ENCODE measurements at places on chromosomes 5 and 9. TPM values are rescaled to one million over a fixed set of nuclear protein-coding genes. Genes with fewer than 3 reads are reported as not detected.

KCTD16 gene
- 3.9 TPM for total RNA-seq

- no peak for DNase-seq
Measured at GRCh38 chr9:113537229-113537810, 73.8 kb downstream of the RGS3 start.

RETREG1 gene
- total RNA-seq: 7.8 TPM

GRCh38 chr5:131899686-131900085, 45.8 kb downstream of the MEIKIN start:
- DNase-seq: no peak

DNA sequence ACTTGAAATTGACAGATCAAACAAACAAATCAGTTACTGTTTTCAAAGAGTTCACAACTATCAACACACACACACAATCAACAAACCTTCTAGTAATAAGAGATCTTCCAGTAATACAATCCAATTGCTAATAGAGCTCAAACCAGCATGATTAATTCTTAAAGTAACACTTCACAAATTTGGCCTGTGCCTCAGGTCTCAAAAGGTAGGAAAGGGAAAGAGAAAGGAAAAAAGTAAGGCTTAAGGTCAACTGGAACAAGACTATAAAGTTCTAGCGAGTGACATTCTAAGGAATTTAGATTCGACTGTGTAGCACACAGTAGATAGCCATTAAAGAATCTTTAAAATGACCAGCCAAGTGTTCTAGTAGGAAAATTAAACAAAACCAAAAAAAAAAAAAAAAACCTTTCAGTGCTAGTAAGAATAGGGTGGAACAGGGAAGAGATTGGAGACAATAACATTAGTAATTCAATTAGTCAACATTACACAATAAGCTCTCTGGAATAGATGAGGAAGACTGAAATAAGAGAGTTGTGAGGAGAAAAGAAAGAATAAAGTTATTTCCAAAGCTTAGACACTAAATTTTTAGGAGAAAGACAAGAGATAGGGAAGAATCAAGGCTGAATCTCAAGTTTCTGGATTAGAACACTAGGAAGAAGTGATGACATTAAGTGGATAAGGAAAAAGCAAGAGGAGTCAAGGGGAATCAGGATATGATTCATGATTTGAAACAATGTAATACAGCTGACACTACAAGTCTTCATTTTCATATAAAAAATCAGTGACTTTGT, 86.1 kb downstream of the FBXL17 start:
- no peak for DNase-seq

MYMK gene
- total RNA-seq: not detected

DNA sequence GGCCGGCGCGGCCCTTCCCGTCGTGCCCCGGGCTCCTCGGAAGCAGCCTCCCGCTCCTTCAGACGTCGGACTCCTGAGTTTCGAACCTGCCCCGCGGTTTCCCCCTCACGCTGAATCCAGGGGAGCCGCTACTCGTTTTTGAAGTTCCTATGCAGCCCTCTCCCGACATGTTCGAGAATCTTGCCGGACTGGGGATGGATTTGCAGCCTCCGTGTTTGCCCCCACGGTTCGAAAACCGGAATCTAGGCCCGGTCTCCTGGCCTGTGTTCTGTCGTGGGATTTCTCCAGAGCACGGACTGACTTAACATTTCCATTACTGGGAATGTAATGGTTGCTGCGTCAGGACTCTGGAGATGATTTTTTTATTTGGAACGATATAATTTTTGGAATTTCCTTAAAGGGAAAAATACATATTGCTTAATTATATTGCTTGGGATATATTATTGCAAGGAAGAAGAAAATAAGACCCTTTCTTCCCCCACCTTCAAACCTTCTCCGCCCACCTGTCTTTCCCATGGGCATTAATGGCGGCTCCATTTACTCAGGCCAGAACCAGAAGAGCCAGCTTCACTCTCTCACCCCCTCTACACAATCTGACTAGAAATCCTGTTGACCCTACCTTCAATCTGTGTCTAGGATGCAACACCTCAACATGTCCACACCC, 8.5 kb upstream of the MGAT1 start:
- no peak for DNase-seq

PCDHAC1 gene
- total RNA-seq: 10.1 TPM

MCTP1 gene
- 9.1 TPM for total RNA-seq

GRCh38 chr5:96330530-96331140, 102.4 kb downstream of the PCSK1 start:
- no peak for DNase-seq

- no peak for DNase-seq
Measured at GRCh38 chr5:126490167-126490940, 67.1 kb downstream of the GRAMD2B start.

CMYA5 gene
- total RNA-seq: 6.7 TPM

GRCh38 chr5:31007672-31008071, 185.8 kb upstream of the CDH6 start:
- DNase-seq: no peak

GRCh38 chr5:50352382-50352781, 88.7 kb downstream of the EMB start:
- no peak for DNase-seq

FAM200C gene
- total RNA-seq: 5.8 TPM

FRMPD1 gene
- 0.50 TPM for total RNA-seq

- DNase-seq: no peak
Measured at GRCh38 chr5:158925314-158925713, 174.4 kb downstream of the EBF1 start.

RANBP6 gene
- total RNA-seq: 20.5 TPM

Measured in mesothelial cell of epicardium (in vitro differentiated cells).